ENCODE measurements at places on chromosomes 2 and 18.

DNA sequence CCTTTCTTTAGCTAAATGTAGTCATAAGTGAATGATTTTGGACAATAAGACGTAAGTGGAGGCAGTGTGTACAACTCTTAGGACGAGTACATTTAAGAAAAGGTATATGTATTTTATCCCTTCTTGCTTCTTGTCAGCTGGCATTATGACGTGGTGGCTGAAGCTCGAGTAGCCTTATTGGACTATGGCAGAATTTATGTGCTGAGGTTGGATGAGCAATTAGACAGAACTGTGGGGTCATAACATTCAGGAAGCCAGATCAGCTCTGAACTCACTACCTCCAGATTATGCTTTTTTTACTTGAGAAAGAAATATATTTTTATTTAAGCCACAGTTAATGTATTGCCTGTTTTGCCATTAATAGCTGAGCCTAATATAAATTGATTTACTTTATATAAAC is 661.5 kb downstream of the ERBB4 start:
- no peak for DNase-seq

- no peak for DNase-seq
Observed at GRCh38 chr18:36274083-36274715, 23.3 kb upstream of the FHOD3 start.

DNA sequence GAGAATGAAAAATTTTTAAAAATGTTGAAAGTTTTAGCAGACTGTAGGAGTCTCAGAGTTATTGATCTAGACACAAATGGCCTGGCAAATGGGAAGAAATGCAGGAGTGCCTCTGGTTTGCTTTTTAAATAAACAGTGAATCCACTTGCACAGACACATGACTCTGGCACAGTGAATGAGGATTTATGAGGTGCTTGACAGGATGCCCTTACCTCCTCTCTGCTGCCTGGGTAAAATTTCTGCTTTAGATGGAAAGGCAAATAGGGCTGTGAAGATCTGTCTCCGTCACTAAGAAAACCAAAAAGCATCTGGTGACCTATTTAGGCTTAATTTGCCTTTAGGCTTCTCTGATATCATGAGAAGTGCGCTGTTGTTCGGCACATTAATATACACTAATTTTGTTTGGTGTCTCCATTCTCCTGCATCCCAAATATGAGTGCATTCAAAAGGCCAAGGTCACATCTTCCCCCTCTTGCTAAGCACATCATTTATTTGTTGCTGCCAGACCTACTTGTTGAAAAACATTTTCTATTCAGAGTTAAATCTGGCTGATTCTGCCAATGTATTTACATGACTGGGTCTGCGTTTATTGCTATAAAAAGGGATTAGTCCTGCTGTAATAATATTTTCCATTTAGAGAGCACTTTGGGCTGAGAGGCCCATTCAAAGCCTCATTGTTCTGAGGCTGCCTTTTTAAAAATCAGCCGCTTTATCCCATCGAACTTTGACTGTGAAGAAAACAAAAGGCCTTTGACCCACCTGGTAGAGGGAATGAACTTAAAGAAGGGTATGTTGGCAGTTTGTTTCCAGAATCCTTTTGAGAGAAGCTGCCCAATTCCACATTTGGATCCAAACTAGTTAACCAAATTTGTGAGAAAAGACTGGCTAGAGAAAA is 94.9 kb downstream of the RNF152 start:
- no peak for DNase-seq

- no peak for DNase-seq
Observed at GRCh38 chr18:49769047-49769728, 44.1 kb downstream of the ACAA2 start.

- DNase-seq: no peak
Observed at GRCh38 chr2:131120815-131121317, 15.7 kb downstream of the PLEKHB2 start.

GRCh38 chr2:221533299-221533698 is 38.8 kb downstream of the EPHA4 start:
- DNase-seq: no peak

DNA sequence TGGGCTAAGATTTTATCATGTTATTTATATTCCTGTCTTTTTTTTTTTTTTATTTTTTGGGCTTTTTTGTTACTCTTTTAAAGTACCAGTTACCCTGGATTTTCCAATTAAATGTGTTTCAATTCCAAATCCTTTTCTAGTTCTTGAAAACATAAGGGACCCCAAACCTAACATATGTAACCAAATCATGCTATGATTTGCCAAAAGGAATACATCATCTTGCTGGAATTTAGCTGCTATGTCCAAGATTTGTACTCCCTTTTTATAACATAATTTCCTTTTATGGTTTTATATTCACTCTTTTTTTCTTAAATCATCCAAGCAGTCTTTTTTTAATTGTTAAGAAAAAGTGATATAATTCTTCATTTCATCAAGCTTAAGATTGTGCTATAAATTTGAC is 60.9 kb upstream of the DSEL start:
- no peak for DNase-seq

All from H4 (cell line).